ENCODE measurements at places on chromosomes 3 and 15. TPM values are rescaled to one million over a fixed set of nuclear protein-coding genes. Genes with fewer than 3 reads are reported as not detected.

Gene GPR149
- total RNA-seq, result not detected

Gene SLITRK3
- not detected for total RNA-seq

DNA sequence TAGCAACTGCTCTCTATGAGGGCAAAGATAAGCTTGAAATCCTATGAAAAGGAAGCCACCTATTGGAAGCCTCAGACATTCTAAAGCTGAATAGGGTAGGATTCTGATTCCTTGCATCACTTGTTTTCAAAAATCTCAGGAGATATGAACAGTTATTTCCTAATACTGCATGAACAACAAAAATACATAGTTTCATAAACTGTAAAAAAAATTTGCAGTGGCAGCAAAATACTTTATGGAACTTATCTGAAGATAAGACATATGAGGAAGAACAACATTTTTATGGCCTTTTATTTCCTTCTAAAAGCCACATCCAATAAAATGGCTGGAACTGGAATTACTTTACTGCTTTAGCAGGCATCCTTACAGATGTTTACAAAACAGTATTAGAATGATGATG, 29.9 kb downstream of the AP3S2 start:
- peak; percentile 82 for DNase-seq

- peak; percentile 37 for DNase-seq
Observed at GRCh38 chr3:107683447-107683846, 160.7 kb downstream of the BBX start.

GRCh38 chr3:101182734-101183133, 137.6 kb downstream of the IMPG2 start:
- peak; percentile 59 for DNase-seq

GRCh38 chr15:74127255-74127953, 3.0 kb upstream of the ISLR2 start:
- DNase-seq, result peak; percentile 87

Measured in fibroblast of villous mesenchyme (primary cell).